ENCODE measurements at places on chromosomes 3 and 15.
A peak's percentile ranks its signal among the peaks of the same experiment; 100 is the strongest.

GRCh38 chr3:50611464-50612233 lies at the start of gene CISH:
TSS of gene CISH (minus strand) at chr3:50611774. CDS start at chr3:50611650, 124 bp downstream.
- DNase-seq, result peak; percentile 20

GRCh38 chr3:185631508-185632206 lies 45.6 kb downstream of the SENP2 start:
- no peak for DNase-seq

DNA sequence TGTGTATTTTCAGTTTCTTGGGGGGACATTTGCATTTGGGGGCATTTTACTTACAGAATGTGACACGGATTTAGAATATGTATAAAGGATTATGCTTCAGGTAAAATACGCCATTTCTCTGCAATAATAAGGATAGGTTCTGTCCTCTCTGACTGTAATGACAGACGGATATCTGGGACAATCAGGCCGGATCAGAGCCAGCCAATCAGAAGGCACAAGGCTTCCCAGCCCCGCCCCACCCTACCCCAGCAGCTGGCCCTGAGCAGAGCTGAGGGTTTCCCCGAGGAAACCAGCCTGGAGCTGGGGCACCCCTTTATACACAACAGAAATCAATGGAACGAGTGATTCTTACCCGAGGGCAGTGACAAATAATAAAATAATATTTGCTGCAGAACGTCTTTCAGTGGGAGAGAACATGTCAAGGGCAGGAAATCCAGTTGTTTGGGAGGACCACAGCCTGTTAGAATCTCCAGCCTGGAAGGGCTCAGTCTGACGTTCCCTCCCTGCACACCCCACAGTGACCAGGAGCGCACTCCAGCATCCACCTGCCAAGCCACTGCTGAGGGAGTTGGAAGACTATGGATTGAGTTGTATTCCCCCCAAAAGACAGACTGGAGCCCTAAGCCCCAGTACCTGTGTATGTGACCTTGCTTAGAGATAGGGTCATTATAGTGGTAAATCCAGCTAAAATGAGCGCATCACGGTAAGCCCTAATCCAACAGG lies 30.3 kb upstream of the SEC13 start:
- no peak for DNase-seq

DNA sequence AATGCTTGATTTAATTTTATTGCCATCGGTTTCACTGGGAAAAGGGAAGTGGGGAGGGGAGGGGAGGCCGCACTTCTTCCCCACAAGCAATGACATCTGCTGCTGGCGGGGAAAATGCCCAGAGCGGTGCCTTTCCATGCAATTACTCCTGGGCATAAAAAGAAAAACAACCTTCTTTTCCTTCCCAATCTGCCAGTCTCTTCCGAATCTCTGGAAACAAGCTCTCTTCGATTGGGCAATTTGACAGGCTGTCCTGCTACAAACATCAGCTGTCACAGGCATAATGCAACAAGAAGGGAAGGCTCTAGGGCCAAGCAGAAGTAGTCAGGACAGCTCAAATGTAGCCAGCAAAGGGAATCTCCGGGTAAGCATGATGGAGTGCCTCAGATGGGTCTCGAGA lies 93.4 kb upstream of the STRIT1 start:
- no peak for DNase-seq

GRCh38 chr15:63971427-63971805 lies 74.9 kb downstream of the DAPK2 start:
- DNase-seq, result no peak

- DNase-seq, result no peak
Measured at GRCh38 chr3:139928708-139929505, 6.1 kb upstream of the CLSTN2 start.

GRCh38 chr15:68989541-68990230 lies 24.8 kb upstream of the NOX5 start:
- DNase-seq, result no peak
